ENCODE measurements at places on chromosomes 3 and 15.

DNA sequence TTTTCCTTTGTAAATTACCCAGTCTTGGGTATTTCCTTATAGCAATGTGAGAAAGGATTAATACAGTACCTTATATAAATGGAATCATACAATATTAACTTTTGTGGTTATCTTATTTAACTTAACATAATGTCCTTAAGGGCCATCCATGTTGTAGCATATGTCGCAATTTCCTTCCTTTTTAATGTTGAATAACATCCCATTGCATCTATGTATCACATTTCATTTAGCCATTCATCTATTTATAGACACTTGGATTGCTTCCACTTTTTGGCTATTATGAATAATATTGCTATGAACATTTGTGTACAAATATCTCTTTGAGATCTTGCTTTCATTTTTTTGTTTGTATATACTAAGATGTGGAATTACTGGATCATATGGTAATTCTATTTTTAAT, 342.2 kb downstream of the PDCD6IP start:
- no peak for DNase-seq

GRCh38 chr3:38458796-38459498, 5.3 kb downstream of the ACVR2B start:
- DNase-seq = no peak

GRCh38 chr15:53171571-53171970, 381.4 kb upstream of the ONECUT1 start:
- DNase-seq = no peak

DNA sequence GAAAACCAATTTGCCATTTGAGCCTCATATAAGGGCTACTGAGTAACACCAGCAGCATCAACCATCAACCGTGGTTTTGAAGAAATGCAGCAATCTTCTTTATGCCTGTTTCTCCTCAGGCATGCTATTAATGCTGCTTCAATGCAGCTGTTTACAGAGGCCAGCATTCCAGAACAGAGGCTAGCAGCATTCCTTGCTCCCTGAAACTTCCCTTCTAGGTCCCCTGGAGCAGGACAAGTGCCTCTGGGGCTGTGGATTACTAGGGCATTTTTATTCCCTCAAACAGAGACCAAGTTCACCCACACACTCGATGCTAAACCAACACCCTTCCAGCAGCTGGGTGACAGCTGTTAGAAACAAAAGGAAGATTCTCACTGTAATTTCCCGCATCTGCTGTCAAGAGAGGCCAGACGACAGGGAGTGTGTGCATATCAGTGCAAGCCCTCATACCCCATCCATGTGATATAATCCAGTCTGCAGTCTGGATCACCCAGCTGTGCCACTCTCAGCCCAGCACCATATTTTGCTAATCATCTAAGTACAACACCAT, 57.5 kb downstream of the HOMER2 start:
- DNase-seq = no peak

- DNase-seq = no peak
Measured at GRCh38 chr15:53462651-53463050, 296.8 kb downstream of the WDR72 start.

GRCh38 chr3:101509811-101510210, 3.2 kb downstream of the SENP7 start:
- no peak for DNase-seq

Data from KG1 (cell line).